ENCODE measurements at places on chromosomes 1 and 21.

DNA sequence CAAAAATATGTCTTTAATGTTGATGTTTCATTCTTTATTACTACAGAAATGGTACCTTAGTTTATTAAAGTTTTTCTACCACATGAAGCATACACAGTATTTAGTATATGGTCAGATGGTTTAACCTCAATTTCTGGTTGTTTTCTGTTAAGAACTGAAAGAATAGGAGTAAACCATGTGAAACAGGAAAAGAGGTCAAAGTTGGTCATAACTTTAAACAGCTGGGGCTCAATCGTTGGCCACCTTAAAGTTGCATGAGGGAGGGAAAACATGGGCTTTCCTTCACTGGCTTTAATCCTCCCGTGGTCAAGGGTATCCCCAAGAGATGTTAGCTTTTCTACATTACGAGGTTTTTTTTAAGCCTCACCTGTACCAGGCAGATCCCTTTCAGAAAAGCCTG is 483.3 kb upstream of the ADAMTS5 start:
- no peak for ATAC-seq

DNA sequence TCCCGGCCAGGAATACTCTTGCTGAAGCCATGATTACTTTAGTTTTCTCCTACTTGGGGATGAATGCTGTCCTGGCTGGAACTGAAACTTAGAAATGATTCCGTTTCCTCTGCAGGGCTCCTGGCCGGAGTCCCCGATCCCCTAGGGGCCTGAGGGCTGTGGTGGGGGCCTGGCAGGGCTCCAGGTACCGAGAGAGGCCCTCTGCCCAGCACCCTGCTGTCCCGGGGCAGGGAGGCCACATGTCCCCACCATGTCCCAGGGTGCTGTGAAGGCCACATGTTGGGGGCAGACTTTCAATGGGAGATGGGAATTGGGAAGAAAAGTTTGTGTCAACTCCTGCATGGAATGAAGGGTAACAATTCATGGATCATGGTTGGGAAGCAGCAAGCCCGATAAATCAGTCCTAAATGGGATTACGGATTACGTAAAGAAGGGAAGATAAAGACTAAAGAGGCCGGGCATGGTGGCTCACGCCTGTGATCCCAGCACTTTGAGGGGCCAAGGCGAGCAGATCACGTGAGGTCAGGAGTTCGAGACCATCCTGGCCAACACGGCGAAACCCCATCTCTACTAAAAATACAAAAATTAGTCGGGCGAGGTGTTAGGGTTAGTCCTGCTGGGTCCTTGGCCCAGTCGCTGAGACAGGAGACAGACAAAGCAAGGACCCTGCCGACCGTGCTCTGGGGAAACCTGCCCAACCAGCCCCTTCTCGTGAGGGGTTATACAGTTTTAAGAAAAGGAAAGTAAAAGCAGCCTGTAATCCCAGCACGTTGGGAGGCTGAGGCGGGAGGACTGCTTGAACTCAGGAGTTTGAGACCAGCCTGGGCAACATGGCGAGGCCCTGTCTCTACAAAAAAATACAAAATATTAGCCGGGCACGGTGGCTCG is 37.6 kb downstream of the MORN1 start:
- no peak for ATAC-seq

GRCh38 chr1:216846339-216846738 is 123.1 kb upstream of the ESRRG start:
- no peak for ATAC-seq

DNA sequence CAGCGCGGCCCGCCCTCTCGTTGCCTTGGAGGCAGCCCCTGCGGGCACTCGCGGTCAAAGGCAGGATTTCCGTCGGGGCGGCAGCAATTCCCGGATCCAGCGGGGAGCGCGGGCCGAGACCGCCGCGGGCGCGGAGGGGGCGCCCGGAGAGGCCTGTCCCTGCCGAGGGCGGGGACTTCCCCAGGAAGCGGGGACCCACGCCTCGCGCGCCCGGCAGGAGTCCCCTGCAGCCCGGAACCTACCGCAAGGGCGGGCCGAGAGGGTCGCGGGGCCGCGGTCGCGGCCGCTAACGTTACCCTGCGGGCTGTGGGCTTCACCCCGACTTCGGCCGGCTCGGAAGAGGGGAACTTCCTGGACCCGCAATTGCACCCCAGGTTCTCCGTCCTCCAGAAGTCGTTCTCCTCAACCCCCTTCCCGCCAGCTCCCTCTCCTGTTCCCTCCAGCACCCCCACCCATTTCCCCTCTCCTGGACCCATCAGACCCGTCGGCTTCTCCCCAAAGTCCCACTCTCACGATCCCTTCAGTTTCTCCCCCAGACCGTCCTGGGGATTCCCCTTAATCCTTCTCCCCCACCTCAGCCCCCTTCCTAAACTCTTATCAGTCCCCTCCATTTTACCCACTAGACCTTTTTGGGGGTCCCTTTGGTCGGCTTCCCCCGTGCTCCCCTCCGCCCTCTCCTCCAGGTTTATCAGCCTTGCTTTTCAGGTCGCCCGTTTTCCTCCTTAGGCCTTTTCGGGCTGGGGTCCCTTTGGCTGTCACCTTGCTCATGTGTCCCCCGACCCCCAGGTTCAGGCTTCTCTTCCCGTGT is 604 bp downstream of the FGR start:
- no peak for ATAC-seq
